Astrocyte (in vitro differentiated cells and primary cell): ENCODE measurements at places on chromosomes 4 and X.

DNA sequence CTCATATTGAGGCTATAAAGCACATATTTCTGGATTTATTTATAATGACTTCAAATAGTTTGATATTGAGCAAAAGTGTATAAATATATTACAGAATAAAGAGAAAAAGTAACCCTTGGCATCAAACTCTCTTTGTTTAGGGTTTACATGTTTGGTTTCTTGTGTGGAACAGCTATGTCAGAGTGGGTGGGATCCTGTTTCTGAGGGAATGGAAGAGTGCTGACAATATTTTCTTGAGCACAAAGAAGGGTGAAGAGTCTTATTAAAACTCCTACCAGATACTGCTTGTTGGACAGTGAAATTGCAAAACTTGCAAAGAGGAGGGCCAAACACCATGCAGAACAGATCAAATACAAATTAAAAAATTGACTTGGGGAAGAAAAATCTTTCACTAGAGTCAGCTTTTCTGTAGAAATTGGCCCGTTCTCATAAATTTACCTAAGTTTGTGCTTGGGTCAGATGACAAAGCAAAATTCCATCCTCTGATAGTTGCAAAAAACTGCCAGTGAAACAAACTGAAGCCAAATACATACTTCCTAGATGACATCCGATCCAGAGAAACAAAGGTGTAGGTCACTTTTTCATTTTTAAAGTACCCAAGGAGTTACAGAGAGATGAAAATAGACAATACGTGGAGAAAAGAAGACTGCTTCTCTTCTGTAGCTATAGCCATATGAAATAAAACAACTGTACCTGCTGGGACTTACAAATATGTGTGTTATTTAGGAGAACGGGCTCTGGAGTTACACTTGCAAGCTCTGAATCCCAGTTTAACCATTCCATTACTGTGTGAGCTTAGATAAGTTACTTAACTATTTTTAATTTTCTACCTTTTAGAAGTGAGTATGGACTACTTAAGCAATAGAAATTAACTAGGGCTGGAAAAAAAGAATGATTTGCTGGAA, 133.3 kb downstream of the MAML3 start:
- peak; percentile 13 for DNase-seq

DNA sequence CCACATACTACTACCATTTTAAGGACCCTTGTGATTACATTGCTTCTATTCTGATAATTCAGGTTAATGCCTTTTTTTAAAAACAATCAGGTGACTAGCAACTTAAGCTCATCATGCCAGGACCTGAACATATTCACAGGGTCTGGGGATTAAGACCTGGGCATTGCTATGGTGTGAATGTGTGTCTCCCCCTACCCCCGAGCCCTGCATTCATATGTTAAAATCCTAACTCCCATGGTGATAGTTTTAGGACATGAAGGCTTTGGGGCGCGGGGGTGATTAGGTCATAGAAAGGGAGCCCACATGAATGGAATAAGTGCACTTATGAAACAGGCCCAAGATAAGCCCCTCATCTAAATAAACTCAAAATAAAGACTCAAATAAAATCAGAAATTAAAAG, 734.4 kb upstream of the PABPC4L start:
- DNase-seq: no peak

- DNase-seq: no peak
Observed at GRCh38 chr4:80431203-80431965, 95.9 kb downstream of the CFAP299 start.

- DNase-seq: peak; percentile 89
Observed at GRCh38 chrX:38275615-38276014, 51.7 kb downstream of the RPGR start.

DNA sequence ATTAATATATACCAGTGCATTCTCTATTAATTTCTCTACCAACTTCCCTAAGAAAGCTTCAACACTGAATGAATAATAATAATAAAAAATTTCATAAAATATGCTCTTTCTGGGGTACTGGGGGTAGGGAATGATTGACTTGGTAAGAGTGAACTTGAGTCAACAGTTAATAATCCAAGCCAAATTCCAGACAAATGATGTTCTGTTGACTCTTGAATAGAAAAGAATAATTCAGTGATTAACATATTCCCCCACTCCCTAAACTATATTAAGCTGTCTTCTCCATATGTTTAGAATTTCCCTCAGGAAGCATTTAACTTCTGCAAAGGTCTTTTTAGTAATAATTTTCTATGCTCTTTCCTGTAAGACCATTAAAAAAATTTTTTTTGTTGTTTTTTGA, 12.3 kb downstream of the PGRMC2 start:
- peak; percentile 63 for DNase-seq

- DNase-seq: no peak
Observed at GRCh38 chr4:34893382-34893781, 1350.9 kb downstream of the ARAP2 start.

DNA sequence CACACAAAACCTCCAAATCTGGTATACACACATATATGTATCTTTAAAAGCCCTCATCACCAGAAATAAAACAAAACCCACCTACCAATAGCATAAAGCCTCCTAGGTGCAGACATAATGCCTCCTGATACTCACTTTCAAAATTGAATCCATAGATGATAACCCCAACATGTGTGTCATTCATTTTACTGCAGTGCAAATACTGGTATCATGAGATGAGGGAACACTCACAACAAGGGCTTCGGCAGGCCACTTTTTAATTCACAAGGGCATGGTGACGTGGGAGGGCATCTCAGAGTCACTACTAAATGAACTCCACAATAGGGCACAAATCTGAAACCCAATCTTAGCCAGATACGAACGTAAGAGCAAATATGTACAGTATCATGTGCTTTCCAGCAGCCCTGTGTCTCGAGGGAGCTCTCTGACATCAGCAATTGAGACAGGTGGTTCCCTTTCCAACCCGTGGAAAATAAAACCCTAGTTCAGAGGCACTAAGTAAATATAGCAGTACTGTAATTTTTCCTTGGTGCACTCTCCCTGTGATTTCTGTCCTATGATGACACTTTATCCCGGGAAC, 14.1 kb upstream of the PPARGC1A start:
- no peak for DNase-seq

DNA sequence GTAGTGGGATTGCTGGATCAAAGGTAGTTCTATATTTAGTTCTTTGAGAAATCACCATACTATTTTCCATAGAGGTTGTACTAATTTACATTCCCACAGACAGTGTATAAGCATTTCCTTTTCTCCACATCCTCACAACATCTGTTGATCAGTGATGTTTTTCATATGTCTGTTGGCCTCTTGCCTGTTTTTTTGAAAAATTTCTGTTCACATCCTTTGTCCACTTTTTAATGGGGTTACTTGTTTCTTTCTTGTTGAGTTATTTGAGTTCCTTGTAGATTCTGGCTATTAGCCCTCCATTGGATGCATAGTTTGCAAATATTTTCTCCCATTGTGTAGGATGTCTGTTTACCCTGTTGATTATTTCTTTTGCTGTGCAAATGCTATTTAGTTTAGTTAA, 72.6 kb downstream of the STOX2 start:
- no peak for DNase-seq

DNA sequence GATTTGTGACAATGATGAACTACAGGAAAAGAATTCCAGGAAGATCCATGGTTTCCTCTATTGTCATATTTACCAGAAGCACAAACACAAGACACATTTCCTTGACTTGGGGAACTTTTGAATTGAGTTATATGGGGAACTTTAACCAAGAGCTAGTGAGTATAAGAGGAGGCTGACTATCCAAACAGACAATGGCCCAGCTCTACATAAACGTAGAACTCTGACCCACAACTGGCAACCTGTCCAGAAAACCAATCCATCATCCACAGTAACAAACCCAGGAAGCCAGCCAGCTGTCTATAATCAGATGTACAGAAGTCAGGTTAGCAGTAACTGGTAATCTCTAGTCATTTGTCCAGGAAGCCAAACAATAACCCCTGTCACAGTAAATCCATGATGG, 167.0 kb upstream of the CPEB2 start:
- no peak for DNase-seq

GRCh38 chrX:46710927-46711623, 47.8 kb downstream of the SLC9A7 start:
- no peak for DNase-seq

GRCh38 chrX:68508799-68509198, 9.9 kb downstream of the YIPF6 start:
- no peak for DNase-seq

GRCh38 chr4:147332091-147332490, 148.8 kb upstream of the EDNRA start:
- no peak for DNase-seq

- DNase-seq: no peak
Observed at GRCh38 chrX:76454456-76454927, 27.0 kb downstream of the MAGEE1 start.

GRCh38 chr4:87498446-87498900, 30.7 kb downstream of the SPARCL1 start:
- peak; percentile 30 for DNase-seq

GRCh38 chr4:145535202-145535601, 53.5 kb downstream of the SMAD1 start:
- no peak for DNase-seq

DNA sequence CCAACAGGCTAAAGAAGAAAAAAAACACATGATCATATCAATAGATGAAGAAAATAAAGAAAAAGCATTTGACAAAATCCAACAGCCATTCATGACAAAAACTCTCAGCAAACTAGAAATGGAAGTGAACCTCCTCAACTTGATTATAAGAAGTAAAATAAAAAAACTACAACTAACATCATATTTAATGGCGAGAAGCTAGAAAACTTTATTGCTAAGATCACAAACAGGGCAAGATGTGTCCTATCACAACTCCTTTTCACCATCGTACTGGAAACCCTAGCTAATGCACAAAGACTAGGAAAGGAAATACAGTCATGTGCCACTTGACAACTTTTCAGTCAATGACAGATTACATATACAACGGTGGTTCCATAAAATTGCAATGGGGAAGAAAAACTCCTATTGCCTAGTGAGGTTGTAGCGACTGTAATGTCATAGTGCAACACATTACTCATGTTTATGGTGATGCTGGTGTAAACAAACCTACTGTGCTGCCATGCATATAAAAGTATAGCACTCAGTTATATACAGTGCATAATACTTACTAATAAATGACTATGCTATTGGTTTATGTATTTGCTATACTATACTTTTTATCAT, 12.1 kb upstream of the MANBA start:
- DNase-seq: no peak

DNA sequence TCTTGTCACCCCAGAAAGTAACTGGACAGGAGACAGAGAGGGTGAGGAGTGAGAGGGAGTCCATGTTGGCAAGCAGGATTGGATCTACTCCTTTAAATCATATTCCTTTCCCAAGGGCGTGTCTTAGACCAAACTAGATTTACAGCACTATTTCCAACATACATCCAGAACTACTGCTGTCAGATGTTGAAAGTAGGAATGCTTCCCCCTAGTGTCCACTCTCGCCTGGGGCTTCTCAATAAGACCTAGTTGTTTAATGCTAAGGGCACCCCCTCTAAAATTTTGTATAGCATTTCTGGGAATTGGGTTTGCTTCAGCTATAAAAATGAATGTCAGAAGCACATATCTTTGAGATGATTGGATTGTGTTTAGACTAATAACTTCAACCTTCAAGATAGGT, 13.3 kb downstream of the OFD1 start:
- DNase-seq: peak; percentile 42

DNA sequence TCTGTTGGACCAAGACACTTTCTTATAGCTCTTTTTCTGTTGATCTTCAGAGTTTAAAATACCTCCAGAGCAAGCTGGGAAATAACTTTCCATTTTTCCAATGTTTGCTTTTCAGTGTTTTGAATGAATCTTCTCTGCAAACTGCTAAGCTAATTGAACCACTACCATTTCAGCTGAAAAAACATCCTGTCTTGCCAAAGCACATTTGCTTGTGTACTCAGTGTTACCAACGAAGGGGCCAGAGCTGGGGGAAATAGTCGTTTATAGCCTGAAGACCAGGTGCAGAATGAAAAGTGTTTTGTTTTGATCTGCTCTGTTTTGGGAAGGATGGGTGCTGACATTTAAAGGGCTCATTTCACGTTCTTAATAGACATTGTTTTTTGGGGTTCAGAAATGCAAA, 88.4 kb upstream of the CLNK start:
- no peak for DNase-seq

DNA sequence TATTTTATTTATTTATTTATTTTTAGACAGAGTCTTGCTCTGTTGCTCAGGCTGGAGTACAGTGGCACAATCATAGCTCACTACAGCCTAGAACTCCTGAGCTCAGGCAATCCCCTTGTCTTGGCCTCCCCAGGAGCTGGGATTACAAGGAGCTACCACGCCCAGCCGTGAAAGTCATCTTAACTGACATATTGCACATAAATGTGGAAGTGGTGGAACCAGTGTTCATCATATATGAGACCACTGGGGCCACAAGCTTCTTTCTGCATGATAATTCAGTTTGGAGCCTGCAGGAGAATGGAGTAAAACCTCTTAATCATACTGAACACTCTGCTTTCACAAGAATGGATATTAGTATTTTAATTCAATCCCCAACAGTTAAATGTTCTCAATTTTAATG, 12.5 kb upstream of the CTSO start:
- DNase-seq: no peak

DNA sequence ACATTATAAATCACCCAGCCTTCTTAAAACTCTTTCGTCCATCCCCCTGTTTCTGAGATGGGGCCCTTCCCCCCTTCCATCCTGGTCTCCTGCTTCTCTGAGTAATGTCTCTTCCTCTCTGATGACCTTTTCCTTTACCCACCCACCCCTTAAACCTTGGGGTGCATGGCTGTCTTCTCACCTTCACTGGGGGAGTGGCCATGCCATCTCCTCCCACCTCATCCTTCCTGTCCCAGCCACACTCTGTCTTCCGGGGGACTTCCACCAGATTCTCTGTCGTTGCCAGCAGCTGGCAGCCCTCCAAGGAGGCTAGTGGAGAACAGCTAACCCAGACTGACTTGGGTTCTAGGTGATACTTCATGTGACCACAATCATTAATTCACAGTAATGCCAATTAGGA, 83.2 kb upstream of the SCML1 start:
- no peak for DNase-seq
